ENCODE measurements at places on chromosomes 5 and 9.
A peak's percentile ranks its signal among the peaks of the same experiment; 100 is the strongest.

DNA sequence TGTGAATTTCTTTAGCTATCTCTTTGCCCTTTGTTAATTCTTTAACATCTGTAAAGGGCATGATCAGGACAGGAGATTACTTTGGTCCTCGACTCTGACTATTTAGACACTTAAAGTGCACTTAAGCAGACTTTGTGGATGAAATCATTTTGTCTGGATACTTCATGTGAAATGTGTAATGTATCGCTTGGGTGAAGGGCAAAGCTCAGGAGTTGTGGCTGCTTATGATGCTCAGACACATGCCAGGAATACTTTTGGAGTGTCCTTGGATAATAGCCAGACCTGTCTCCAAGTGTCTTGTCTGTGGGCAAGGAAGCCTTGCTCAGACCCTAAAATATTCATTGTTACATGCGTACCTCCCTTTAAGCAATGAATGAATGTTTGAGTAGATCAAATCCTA lies 87.8 kb downstream of the RAI14 start:
- no peak for DNase-seq

GRCh38 chr5:77937015-77937908 lies 161.1 kb upstream of the TBCA start:
- no peak for DNase-seq

DNA sequence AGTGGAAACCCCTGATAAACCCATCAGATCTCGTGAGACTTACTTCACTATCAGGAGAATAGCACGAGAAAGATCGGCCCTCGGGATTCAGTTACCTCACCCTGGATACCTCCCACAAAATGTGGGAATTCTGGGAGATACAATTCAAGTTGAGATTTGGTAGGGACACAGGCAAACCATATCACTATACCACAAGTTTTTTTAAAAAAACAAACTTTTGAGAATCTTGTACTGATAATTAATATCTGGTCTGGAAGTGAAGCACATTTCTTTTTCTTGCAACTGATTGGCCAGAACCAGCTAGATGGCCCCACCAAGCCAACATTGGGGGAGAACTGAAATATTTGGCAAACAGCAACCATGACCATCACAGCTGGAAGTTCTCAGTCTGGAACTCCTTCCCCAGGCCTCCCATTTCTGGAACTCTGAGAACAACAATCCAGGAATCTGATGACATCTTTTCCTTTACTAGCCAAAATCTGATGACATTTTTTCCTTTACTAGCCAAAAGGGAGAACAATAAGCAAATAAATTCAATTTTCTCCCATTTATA lies 51.8 kb upstream of the CDKN2B start:
- DNase-seq = no peak

DNA sequence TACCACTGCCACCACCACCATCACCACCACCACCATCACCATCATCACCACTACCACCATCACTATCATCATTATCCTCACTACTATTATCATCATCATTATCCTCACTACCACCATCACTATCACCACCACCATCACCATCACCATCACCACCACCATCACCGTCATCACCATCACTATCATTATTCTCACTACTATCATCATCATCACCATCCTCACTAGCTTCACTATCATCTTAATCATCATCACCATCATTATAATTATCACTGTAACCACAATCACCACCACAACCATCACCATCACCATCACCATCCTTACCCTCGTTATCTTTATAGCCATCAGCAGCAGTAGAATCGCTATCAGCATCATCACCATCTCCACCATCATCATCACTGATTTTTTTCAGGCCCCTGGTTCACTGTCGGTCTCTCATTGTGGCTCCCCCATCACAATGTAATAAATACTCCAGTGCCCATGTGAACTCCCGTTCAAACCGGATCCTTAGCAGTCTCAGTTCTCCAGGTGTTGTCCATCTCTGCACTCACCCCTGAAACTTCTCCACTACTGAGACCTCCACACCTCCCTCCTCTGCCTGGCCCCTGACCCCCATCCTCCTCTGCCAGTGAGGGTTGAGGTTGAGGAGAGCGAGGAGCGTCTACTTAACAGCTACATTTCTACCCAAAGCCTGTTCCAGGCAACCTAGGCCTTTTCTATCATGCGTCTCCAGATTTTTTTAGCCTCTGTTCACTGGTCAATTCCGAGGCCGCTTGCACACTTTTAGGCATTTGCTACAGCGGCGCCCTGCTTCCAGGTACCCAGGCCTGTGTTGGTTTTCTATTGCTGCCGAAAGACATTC lies 238.2 kb downstream of the PBX3 start:
- no peak for DNase-seq

- no peak for DNase-seq
Measured at GRCh38 chr9:3346549-3346948, 179.3 kb downstream of the RFX3 start.

DNA sequence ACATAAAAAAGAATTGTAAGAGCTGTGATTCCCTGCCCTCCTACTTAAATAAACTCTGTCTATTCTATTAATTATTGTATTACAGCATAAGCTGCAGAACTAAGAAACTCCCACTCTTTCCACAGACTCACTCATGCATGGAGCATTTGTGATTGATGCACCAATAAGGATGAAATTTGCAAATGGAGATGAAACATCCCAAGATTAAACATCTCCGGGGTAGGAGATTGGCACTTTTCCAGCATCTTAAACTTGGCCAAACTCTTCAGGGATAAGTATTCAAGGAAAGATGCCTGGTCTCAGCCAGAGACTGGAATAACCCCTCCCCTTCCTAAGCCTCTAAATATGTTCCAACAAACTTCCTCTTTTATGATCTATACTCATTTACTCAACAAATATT lies 472.0 kb downstream of the ACTL7B start:
- DNase-seq = no peak

GRCh38 chr9:110283751-110284150 lies 27.4 kb upstream of the TXN start:
- DNase-seq = no peak

- no peak for DNase-seq
Measured at GRCh38 chr9:98692392-98692791, 16.3 kb downstream of the GABBR2 start.

GRCh38 chr5:132464156-132464939 lies 26.2 kb downstream of the IRF1 start:
- DNase-seq = no peak

DNA sequence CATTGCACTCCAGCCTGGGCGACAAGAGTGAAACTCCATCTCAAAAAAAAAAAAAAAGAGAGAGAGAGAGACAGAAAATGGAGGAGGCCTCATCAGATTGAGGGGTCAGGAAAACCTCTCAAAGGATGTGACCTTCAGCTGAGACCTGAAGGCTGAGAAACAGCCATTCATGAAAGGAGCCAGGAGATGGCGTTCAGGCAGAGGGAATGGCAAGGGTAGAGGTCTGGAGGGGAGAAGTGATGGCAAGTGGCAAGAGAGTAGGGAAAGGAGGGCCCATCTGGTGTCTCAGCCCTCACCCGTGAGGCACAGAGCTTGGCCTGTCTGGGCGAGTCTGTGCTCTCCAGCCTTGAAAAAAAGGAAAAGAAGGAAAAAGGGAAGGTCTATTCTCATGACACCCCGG lies 17.0 kb downstream of the CAMK2A start:
- DNase-seq = no peak

- no peak for DNase-seq
Measured at GRCh38 chr5:100900142-100900795, 2.8 kb downstream of the ST8SIA4 start.

GRCh38 chr9:40926404-40927259 lies 201.8 kb downstream of the FOXD4L6 start:
- no peak for DNase-seq

GRCh38 chr9:125387861-125388524 lies 126.4 kb downstream of the GAPVD1 start:
- no peak for DNase-seq

DNA sequence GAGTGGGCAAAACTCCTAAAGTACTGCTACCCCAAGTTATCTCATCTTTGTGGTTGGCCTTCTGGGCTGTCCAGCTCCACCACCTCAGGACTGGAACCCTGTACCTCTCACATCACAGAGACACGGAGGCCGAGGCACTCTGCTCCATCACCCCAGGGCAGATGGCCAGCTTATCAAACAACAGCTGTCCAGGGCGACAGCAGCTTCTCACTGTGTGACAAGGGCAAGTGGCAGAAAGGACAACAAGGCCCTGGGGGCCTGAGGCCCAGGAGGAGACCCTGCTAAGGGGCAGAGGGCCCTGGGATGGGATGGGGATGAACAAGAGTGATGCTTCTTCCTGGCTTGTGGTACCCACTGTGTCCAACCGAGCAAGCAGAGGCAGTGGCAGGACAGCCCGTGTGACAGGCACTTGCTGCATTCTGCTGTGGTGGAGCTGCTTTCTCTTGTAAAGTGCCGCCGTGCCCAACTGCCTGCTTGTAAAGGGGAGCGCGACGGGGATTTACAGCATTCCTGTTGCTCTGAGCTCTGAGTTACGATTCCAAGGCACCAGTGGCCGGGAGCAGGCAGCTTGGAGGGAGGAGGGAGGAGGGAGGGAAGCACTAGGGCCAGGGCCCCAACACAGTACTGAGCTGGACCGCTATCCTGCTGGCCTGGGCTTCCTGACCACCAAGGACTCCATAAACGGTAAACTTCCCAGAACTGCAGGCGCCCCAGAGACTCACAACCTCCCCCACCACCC lies 71.2 kb downstream of the SHB start:
- DNase-seq = no peak

- DNase-seq = peak; percentile 5
Measured at GRCh38 chr5:90940227-90940995, 381.8 kb downstream of the ADGRV1 start.

DNA sequence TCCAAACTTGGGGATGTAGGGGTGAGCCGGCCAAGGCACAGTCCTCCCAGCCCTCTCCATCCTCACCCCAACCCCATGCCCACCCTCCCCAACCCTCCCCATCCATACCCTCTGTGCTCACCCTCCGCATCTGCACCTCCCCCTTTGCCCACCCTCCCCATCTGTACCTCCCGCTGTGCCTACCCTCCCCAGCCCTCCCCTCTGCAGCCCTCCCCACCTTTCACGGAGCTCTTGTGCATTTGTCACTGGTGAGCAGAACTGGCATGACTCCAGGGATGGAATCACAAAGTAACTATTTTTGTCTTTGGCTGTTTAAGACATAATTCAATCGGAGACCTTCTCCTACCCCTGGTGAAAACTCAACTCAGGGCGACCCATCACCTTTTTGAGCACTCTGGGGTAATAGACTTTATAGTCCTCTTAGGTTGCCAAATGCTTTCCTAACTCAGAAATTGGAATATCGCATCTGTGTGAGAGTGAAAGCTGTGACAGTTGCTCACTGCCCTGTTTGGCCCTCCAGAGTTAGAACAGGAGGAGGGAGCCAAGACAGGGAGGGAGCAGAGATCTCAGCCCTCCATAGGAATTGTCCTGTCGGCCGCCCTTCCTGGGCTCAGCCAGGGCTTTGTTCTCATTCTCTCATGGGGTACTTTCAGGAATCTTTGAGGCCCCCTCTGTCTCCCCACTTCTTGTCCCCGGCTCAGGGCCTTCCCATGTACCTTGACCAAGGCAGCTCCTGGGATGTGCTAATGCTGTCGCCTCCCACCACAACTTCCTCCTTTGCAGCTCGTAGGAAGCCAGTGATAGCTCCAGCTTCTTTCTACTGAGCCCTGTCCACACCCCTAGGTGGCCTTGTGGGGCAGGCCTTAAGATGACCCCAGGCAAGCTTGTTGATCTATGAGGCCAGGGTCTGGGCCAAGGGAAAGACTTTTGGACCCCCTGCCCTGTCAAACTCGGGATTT lies 36.2 kb downstream of the OTULIN start:
- DNase-seq = no peak

DNA sequence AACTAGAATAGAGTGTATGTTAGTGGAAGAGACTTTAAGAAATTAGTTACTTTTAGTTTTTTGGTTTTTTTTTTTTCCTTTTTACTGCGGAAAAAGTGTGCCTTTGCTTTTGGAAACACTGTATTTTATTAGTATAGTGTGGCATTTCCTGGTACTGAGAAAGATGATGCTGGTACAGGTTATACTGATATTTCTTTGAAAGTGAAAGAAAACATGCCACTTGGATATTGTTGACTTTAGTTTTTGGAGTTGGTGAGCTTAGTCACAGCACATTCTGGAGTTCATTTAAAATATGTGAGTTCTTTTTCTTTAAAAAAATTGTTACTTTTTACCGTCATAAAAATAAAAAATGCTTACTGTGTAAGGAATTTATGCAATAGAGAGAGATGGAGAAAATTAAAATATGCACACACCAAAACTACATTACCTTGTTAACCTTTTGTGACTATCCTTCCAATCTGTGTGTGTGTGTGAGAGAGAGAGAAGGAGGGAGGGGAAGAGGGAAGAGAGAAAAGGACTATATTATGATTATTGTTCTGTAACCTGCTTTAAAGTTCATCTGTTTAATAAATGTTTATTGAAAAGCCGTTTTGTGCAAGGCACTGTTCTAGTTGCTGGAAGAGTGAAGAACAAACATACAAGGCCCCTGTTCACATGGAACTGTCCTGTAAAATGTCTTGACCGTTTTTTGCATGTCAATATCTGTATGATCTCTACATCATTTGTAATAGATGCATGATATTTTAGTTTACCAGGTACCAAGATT lies 1.9 kb downstream of the UGCG start:
- DNase-seq = no peak

GRCh38 chr5:179817890-179818745 lies 2.6 kb upstream of the SQSTM1 start:
- no peak for DNase-seq

DNA sequence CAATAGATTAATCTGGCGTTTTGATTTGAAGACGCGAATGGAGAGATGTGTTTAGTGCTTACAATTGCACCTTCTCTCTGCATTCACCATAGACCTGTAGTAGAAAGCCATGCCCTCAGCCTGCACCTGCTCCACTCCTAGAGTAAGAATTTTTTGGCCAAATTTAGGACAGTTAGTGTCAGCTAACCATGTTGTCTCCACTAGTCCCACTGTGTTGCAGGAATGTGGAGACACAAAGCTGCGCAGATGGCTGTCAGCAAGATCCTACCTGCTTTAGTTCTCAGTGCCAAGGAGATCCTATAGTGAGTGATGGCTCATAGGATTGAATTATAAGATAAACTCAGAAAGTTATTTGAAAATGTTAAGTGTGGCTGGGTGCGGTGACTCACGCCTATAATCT lies 35.1 kb upstream of the ABCA1 start:
- DNase-seq = no peak

DNA sequence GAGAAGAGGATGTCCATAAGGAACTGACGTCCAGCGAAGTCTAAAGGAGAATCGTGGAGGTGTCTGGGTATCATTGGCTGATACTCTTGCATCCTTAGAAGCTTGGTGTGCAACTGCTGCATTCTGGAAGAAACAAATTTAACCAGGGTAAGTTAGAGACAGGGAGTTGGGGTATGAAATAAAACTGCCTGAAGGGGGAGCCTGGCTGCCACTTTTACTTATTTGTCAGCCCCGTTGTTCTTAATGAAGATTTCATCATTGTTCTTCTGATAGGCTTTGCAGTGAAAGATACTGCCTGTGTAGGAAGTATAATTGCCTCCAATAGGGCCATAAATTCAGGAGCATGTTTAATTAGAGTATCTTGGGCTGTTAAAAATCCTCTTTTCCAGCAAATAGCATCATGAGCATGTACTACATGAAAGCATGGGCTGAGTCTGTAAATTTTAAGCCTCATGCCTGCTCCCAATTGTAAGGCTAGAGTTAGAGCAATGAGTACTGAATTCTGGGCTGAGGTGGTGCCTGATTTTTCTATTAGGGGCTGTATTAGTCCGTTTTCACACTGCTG lies 1264.5 kb upstream of the ACO1 start:
- DNase-seq = peak; percentile 18

- no peak for DNase-seq
Measured at GRCh38 chr9:113537229-113537810, 73.8 kb downstream of the RGS3 start.

GRCh38 chr9:123168586-123168985 lies 99.8 kb downstream of the STRBP start:
- DNase-seq = no peak

GRCh38 chr5:115329475-115329874 lies 33.0 kb upstream of the CCDC112 start:
- no peak for DNase-seq
